ENCODE measurements at places on chromosomes 3 and 15. TPM values are rescaled to one million over a fixed set of nuclear protein-coding genes. Genes with fewer than 3 reads are reported as not detected.

The BOC gene
- not detected for total RNA-seq

DNA sequence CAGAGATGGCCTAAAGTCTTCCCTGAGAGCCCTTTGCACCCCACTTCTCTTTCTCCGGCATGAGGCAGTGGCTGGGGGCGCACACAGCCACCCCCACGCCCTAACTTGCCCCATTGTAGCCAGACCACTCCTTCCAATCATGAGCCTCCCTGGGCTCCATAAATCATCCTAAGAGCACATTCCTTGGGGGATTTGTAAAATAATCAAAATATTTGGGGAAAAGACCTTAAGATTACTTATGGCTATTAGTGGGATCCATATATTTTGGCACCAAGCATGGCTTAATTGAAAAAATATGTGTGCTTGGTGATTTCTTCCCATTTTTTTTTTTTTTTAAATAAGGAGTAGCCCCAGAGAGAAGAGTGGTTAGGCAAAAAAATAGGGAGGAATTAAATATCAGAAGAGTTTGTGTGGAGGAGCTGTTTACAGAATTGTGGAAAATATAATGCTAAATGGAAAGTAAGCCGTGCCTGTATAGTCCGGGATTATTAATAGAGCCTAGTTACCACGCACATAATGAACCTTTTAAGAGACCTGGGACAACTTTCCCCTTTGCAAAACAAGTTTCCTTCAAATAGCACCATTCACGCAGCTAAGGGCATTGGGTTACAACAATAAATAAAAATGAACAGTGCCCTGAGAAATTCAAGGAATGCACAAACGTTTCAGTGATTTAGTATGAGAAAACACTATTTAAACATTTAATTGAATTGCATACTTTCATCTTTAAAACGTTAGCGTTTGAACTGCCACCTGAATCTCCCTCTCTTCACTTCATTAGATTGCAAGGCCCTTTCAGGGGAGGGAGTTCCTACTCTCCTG lies 46.1 kb downstream of the SMAD6 start:
- peak; percentile 75 for DNase-seq
- peak overlapping the region; percentile 37 for H3K27ac ChIP-seq

The CCDC9B gene
- 47.3 TPM for total RNA-seq

The RBP2 gene
- total RNA-seq: not detected

DNA sequence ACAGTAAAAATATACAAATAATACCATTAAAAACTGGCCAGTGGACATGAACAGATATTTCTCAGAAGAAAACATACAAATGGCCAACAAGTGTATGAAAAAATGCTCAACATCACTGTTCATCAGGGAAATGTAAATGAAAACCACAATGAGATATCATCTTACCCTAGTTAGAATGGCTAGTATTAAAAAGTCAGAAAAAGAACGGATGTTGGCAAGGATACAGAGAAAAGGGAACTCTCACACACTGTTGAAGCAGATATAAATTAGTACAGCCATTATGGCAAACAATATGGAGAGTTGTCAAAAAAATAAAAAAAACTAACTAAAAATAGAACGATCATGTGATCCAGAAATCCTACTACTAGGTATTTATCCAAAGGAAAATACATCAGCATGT lies 222.7 kb upstream of the NAALADL2 start:
- H3K36me3 ChIP-seq: no peaks in the 10 kb centered on the region
- no peaks in the 10 kb centered on the region for H3K4me1 ChIP-seq
- DNase-seq: no peak
- no peak overlapping the region for H3K27ac ChIP-seq

GRCh38 chr15:41900526-41901380 lies 6.9 kb upstream of the SPTBN5 start:
- peaks cover 40% of the 10 kb centered on the region for H3K36me3 ChIP-seq
- H3K4me1 ChIP-seq: no peaks in the 10 kb centered on the region
- H3K4me3 ChIP-seq: no peak overlapping the region
- H3K27me3 ChIP-seq: no peaks in the 10 kb centered on the region

- no peak overlapping the region for H3K27ac ChIP-seq
- no peak for DNase-seq
- no peak overlapping the region for H3K4me3 ChIP-seq
Observed at GRCh38 chr15:70197318-70197944, 99.7 kb upstream of the TLE3 start.

- peaks cover 26% of the 10 kb centered on the region for H3K4me1 ChIP-seq
- H3K27ac ChIP-seq: peak overlapping the region; percentile 90
- H3K36me3 ChIP-seq: no peaks in the 10 kb centered on the region
- DNase-seq: peak; percentile 43
- H3K27me3 ChIP-seq: no peaks in the 10 kb centered on the region
- peak overlapping the region; percentile 93 for H3K4me3 ChIP-seq
Observed at GRCh38 chr15:58748040-58748851, 1.3 kb downstream of the ADAM10 start.

GRCh38 chr15:49438962-49439631 lies 16.1 kb downstream of the FGF7 start:
- H3K27me3 ChIP-seq: no peaks in the 10 kb centered on the region
- peak; percentile 43 for DNase-seq
- H3K4me1 ChIP-seq: no peaks in the 10 kb centered on the region
- H3K4me3 ChIP-seq: no peak overlapping the region

The TTLL13 gene
- not detected for total RNA-seq

- no peak for DNase-seq
- no peaks in the 10 kb centered on the region for H3K36me3 ChIP-seq
- no peak overlapping the region for H3K27ac ChIP-seq
- H3K27me3 ChIP-seq: no peaks in the 10 kb centered on the region
- H3K4me3 ChIP-seq: no peak overlapping the region
Observed at GRCh38 chr3:117871934-117872333, 1162.4 kb downstream of the TUSC7 start.

The ITGA11 gene
- total RNA-seq: 0.18 TPM

GRCh38 chr3:63056932-63057331 lies 181.7 kb upstream of the CADPS start:
- H3K4me1 ChIP-seq: no peaks in the 10 kb centered on the region
- H3K36me3 ChIP-seq: no peaks in the 10 kb centered on the region
- no peak overlapping the region for H3K27ac ChIP-seq
- H3K27me3 ChIP-seq: no peaks in the 10 kb centered on the region
- no peak for DNase-seq

The TRPM1 gene
- total RNA-seq: not detected

DNA sequence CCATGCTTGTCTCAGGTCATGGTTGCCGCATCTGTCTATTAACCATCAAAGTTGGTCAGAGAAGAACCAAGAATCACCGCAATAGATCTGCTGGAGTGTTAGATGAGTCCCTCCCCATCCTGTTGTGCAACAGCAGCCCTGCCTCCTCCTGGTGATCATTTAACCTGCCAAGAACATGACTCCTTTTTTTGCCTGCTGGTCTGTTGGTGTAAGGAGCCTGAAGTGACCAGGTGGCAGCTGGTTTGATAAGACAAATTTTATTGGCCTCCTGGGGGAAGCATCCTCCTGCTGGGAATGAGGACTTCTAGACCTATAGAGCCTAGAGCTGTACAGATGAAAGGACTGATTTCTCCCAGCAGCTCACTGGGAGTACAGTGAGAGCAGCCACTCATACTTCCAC lies 43.5 kb upstream of the RAF1 start:
- no peak overlapping the region for H3K4me3 ChIP-seq
- H3K36me3 ChIP-seq: no peaks in the 10 kb centered on the region
- H3K4me1 ChIP-seq: no peaks in the 10 kb centered on the region
- no peak overlapping the region for H3K27ac ChIP-seq
- no peaks in the 10 kb centered on the region for H3K27me3 ChIP-seq

- no peaks in the 10 kb centered on the region for H3K36me3 ChIP-seq
- peak; percentile 96 for DNase-seq
- H3K27ac ChIP-seq: peak within 1 kb of the TSS; percentile 80
- no peaks in the 10 kb centered on the region for H3K27me3 ChIP-seq
Observed at GRCh38 chr15:75023181-75023871, at the start of gene PPCDC. Gene PPCDC (plus strand): TSS chr15:75023590. CDS start chr15:75028319, 4,729 bp downstream.

The AVEN gene
- total RNA-seq: 20.5 TPM

The PLCH1 gene
- total RNA-seq: not detected

- DNase-seq: no peak
- H3K4me1 ChIP-seq: no peaks in the 10 kb centered on the region
- no peak overlapping the region for H3K27ac ChIP-seq
- no peaks in the 10 kb centered on the region for H3K36me3 ChIP-seq
- no peak overlapping the region for H3K4me3 ChIP-seq
Observed at GRCh38 chr3:124283652-124284023, 291.7 kb upstream of the ROPN1 start.

DNA sequence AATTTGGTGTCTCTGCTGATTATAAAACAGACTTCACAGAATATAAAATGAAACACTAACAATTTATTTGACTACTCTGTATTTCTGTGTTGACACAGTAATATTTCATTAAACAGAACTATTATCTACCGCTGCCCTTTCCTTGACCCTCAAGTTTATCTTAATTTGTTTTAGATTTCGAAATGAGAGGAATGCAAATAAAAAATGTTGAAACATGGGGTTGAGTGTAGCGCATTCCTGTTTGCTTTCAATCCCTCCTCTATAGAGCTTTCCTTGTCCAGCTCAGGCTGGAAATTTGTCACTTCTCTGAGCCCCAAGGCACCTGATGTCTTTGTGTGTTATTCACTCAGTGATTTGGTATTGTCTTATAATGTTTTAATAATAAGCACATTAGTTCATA lies 550.2 kb downstream of the ZBBX start:
- H3K4me1 ChIP-seq: no peaks in the 10 kb centered on the region
- H3K27ac ChIP-seq: no peak overlapping the region
- H3K4me3 ChIP-seq: no peak overlapping the region
- no peaks in the 10 kb centered on the region for H3K27me3 ChIP-seq
- no peak for DNase-seq

The GABRA5 gene
- not detected for total RNA-seq

DNA sequence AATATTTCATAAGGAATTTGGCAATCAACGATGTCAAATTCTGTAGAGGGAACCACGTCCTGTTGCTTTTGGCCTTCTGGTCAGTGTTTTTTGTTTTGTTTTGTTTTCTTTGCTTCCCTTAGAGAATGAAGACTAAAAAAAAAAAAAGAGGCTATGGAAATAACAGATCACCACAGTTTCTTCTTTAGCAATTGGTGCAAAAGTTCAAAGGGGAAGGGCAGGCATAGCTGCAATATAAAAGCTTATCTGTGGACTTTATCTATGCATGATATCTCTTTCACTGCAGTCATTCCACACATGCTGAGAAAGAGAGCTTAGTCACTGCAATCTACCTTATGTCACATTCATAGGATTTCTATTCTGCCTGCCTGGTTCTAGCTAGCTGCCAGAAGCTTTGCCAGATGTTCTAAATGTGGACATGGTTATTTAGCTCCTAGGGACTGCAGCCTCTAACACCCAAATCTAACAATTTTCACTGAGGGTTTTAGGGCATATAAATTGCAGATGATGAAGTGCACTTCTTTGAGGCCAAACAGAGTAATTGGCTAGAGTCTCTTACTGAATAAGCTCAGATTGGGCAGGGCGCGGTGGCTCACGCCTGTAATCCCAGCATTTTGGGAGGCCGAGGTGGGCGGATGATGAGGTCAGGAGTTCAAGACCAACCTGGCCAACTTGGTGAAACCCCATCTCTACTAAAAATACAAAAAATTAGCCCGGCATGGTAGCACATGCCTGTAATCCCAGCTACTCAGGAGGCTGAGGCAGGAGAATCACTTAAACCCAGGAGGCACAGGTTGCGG lies 637.2 kb downstream of the NTRK3 start:
- peak overlapping the region; percentile 63 for H3K27ac ChIP-seq
- H3K4me3 ChIP-seq: no peak overlapping the region
- H3K27me3 ChIP-seq: no peaks in the 10 kb centered on the region
- DNase-seq: peak; percentile 73
- peaks cover 11% of the 10 kb centered on the region for H3K4me1 ChIP-seq
- no peaks in the 10 kb centered on the region for H3K36me3 ChIP-seq

- no peaks in the 10 kb centered on the region for H3K27me3 ChIP-seq
- no peak overlapping the region for H3K4me3 ChIP-seq
- no peak for DNase-seq
- no peak overlapping the region for H3K27ac ChIP-seq
- H3K4me1 ChIP-seq: no peaks in the 10 kb centered on the region
Observed at GRCh38 chr3:67198374-67198773, 200.3 kb downstream of the KBTBD8 start.

DNA sequence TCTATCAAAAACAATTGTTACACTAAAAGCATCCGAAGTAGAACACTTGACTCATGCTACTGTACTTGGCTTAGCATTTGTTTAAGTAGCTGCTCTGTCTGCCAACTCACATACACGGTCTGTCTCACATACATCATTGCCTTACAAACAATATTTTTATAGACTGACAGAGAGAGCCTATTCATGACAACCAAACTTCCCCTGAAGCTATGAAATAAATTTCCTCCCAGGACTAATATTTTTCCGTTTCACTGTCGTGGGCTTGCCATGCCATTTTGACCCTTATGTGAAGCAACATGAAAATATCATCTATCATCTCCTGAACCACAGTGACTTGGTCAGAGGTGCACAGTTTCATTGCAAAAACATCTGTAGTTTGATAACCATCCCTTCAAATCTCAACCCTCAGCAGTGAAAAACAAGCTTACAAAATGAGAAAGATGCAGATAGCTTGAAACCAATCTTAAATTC lies 66.5 kb upstream of the PYGO1 start:
- no peaks in the 10 kb centered on the region for H3K27me3 ChIP-seq
- H3K36me3 ChIP-seq: no peaks in the 10 kb centered on the region
- no peak overlapping the region for H3K4me3 ChIP-seq
- no peaks in the 10 kb centered on the region for H3K4me1 ChIP-seq
- no peak overlapping the region for H3K27ac ChIP-seq

- H3K4me3 ChIP-seq: no peak overlapping the region
- peaks cover 16% of the 10 kb centered on the region for H3K36me3 ChIP-seq
- peaks cover 20% of the 10 kb centered on the region for H3K4me1 ChIP-seq
Observed at GRCh38 chr3:172286548-172287148, 161.6 kb downstream of the GHSR start.

- DNase-seq: no peak
- peak overlapping the region; percentile 97 for H3K27ac ChIP-seq
- no peak overlapping the region for H3K4me3 ChIP-seq
- H3K36me3 ChIP-seq: peaks cover 14% of the 10 kb centered on the region
Observed at GRCh38 chr3:141405591-141405990, 37.3 kb downstream of the ZBTB38 start.

DNA sequence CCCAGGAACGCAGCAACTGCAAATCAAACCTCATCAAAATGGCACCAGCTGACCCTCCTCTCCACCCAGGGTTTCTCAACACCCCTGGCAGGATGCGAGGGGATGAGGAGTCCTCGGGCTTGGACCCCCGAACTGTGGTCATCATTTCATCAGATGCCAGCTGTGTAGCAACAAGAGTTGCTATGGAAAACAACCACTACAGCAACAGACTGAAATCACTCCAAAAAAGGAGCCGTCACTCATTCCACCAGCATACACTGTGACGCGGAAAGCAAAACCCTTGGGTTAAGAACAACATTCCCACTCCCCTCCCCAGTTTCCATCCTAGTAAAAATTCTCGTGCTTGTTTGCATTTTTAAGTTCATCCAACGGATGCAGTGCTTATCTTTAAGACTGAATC lies 40.1 kb downstream of the VGLL4 start:
- peak overlapping the region; percentile 41 for H3K27ac ChIP-seq
- H3K4me1 ChIP-seq: peaks cover 23% of the 10 kb centered on the region
- H3K36me3 ChIP-seq: peaks cover 8% of the 10 kb centered on the region
- peak; percentile 53 for DNase-seq
- H3K4me3 ChIP-seq: no peak overlapping the region

The AMOTL2 gene
- total RNA-seq: 145 TPM

Data from endothelial cell of umbilical vein (primary cell).